ENCODE measurements at places on chromosomes 1 and 21. TPM values are rescaled to one million over a fixed set of nuclear protein-coding genes. Genes with fewer than 3 reads are reported as not detected.

The DPM3 gene
- total RNA-seq = 27.7 TPM

The C1orf87 gene
- total RNA-seq = not detected

The FBLIM1 gene
- 29.9 TPM for total RNA-seq

The TRIM45 gene
- total RNA-seq = 6.7 TPM

The LIN28A gene
- total RNA-seq = 97.3 TPM

The PADI3 gene
- not detected for total RNA-seq

The RUNX3 gene
- total RNA-seq = 0.15 TPM

The NPR1 gene
- total RNA-seq = not detected

The TEX38 gene
- not detected for total RNA-seq

GRCh38 chr1:244874974-244875579 is 10.7 kb upstream of the HNRNPU start:
- no peak for DNase-seq

DNA sequence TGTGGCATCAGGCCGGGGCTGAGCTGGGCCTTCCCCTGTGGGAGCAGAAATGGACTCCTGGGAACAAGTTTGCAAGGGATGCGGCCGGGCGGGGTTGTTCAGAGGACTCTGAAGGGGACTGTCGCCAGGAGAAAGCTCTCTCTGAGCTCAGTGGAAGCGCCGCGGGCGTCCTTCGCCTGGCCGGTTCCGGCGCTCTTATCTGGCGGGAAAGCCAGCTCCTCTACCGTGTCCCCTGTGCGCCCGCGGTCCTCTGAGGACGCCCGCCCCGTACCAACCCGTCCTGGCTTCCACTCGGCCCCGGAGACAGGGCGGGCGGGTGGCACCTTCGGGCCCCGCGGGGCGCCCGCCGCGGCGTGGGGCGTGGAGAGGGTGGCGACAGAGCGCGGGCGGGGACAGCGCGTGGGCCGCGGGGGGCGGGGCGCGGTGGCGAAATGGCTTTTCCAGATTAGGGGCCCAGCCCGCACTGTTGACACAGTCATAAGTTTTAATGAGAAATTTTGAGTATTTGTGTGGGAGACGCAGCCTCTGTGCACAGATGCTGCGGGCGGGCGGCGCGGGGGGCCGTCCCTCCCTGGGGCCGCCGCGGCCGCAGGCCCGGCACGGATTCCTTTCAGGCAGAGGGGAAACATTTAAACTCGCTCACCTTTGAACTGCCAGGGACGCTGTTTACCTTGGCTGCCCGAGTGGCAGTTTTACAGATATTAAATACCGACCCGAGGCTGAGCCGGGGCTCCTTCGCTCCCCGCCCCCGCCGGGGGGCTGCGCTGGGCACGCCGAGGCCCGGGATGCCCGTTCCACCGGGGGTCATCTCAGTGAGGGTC is 70.2 kb downstream of the FOXD2 start:
- DNase-seq = peak; percentile 56

DNA sequence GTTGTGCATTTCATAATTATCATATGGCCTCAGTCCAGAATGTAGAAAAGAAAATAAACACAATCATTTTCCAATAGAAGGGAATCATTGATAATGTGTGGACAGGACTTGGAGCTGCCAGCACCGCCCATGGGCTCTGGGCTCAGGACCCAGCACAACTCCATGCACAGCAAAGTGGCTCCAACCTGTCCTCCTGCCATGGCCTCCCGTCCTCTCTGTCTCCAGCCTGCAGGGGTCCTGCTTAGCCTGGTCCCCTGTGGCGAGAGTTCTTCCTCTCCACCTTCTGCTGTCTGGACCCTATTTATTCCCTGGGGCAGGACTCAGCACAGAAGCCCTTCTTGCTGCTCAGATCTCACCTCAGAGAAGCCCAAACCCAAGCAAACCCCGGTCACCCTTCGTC is 154.1 kb downstream of the CAMTA1 start:
- DNase-seq = no peak

GRCh38 chr1:207959141-207959825 is 48.4 kb upstream of the CD34 start:
- peak; percentile 55 for DNase-seq

GRCh38 chr21:44551340-44551961 is at the start of gene KRTAP10-2:
KRTAP10-2 (minus strand) TSS chr21:44551505; CDS start chr21:44551458, 47 bp downstream.
- no peak for DNase-seq

- DNase-seq = no peak
Measured at GRCh38 chr1:89261926-89262515, 10.6 kb downstream of the GBP5 start.

- no peak for DNase-seq
Measured at GRCh38 chr21:41850085-41850484, 29.1 kb downstream of the PRDM15 start.

- DNase-seq = no peak
Measured at GRCh38 chr1:221347706-221348105, 394.2 kb downstream of the DUSP10 start.

DNA sequence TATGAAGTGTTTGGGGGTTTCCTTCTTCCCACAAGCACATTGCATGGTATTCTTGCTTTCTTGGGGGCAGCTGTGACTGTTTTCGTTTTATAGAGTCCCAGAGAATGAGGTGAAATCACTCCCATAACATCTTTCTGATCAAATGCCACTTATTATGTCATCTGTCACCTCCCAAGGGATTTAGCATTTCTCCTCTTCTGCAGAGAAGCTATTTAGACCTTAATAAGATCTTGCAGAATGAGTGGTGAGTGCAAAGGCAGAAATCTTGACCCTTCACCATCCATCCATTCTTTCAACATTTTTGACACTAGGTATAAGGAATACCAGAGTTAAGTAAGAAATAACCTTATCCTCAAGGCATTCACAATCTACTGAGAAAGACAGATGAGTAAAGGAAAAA is 318.6 kb upstream of the POU3F1 start:
- DNase-seq = no peak

DNA sequence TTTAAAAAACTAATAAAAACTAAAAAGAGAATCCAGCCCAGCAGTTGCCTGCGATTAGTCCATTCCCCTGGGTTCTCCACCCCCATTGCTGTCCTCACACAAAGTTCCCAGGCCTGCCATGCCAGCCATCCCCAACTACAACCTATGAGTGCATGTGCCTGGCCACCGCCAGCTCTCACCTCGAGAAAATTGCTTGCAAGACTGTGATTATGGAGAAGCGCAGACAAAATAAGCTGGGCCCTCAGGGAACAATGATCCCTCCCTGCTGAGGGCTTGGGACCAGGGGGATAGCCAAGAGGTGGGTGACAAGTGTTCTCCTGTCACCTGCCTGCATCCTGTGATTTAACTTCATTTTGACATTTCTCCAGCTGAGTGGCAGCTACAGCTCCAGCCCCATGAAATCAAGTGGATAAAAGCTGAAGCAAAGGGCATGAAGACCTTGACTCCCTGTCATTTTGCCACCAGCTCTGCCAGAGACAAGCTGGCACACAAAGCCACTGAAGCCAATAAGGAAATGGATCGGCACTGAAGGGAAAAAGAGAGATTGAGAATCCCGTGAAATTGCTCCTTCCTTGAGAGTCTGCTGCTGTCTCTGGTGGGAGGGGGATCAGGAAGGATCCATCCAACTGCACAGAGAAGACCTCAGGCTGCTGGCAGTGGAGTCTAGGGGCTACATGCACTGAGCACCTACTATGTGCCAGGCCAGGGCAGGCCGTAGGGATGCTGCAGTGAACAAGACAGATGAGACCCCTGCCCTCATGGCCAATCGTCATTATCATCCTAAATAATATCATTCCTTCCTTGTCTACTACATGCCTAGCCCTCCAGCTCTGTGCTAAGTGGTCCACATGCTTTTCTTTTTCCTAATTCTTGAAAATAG is 40.7 kb downstream of the MATN1 start:
- DNase-seq = no peak

DNA sequence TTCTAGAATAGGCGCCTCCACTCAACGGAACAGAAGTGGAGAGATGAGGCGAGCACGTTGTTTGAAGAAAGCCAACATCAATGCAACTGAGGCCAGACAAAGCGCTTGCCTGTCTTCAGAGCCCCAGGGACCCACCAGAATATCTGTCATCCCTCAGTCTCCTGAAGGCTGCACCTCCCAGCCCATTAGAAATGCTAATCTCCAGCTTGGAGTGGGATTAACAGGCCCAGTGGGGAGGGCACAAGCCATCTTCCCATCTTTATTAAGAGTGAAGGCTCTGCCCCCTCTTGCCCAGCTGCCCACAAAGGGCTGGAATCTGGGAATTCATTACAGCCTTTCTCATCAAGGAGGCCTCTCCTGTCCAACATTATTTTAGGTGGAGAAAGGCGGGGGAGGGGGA is 16.8 kb upstream of the CNTN2 start:
- no peak for DNase-seq

- DNase-seq = no peak
Measured at GRCh38 chr1:151273924-151274466, 8.1 kb upstream of the ZNF687 start.

- peak; percentile 5 for DNase-seq
Measured at GRCh38 chr1:109762821-109763645, 690 bp downstream of the EPS8L3 start.

DNA sequence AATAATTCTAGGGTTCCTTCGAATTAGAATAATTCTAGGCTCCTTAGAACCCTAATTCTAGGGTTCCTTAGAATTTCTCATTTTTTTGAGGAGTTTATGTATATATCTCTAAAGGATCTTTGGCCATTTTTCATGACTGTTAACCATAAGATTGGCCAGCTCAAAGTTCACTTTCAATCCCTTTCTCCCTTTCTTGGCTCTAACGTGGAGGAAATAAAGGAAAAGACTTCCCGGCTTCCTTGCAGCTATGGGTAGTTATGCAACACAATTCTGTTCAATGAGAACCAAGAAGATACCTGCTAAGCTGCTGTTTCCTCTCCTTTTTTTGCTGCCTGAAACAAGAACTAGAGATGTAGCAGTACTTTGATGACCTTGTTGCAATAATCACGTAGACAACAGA is 27.2 kb downstream of the SLC35A3 start:
- DNase-seq = no peak

DNA sequence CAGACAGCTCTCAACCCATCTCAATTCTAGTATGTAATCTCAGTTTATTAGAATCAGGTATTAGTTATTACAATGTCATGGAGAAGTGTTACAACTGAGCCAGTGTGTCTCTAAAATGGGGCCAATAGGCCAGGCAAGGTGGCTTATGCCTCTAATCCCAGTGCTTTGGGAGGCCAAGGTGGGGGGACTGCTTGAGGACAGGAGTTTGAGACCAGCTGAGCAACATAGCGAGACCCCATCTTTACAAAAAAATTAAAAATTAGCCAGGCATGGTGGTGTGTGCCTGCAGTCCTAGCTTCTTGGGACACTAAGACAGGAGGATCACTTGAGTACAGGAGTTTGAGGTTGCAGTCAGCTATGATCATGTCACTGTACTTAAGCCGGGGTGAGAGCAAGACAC is 104.9 kb downstream of the BCAR3 start:
- DNase-seq = no peak

DNA sequence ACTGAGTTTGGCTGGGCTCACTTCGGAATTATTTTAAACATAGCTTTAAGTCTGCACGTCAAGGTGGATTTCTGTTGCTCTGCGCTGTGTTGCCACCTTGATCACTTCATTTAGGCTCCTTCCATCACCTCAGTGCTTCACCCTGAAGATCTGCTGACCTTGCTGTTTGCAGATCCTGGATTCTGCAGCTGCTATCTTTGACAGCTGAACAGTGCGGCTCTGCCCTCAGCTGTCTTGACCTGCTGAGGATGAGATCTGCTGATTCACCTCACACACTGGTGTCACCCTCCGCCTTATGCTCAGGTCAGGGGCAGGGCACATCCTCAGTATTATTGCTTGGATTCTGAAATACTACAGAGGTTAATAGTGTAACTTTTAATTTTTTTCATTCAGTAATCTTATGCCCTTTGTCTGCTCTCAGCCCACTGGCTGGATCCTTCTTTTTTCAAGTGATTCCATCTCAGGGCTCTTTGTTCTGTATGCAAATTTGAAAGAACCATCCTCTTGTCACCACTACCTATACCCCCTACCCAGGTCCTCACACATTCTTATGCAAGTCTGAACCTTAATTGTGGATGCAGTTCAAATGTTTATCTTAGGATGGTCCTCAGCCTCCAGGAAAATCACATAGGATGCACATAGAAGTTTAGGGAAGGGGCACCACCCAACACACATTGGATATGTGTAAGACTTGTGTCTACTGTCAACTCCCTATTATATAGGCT is 364.0 kb downstream of the OLFM3 start:
- DNase-seq = peak; percentile 15

DNA sequence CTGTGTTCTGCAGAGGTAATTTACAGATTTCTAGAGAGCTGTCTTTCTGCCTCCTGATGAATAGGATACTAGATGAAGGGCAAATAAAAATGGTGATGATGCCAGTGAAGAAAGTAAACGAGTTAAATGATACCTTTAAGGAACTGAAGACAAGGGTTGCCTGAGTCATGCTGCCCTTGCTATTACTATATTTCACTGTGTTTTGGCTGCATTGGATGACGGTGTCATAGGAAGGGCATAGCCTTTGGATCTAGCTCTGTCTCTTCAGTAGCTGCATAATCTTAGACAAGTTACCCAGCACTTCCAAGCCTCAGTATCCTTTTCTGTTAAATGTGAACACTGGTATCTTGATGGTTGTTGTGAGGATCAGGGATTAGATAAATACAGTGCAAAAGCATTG is 131.5 kb upstream of the FGGY start:
- DNase-seq = no peak

DNA sequence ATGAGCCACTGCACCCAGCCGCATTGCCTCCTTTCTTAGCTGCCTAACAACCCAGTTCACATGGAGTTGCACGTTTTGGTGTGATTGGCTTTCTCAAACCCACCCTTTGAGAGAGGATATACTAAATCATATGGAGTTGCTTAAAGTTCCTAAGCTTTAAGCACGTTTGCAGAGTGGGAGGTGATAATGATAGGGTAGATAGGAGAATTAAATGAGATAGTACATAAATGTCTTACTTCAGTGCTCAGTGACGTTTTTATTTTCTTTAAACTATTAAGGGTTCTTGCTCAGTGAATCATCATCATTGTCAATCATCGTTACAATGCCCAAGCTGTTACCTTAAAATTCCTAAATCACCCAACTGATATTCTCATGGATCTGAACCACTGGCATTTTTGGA is 2.9 kb upstream of the SH3D21 start:
- DNase-seq = no peak

DNA sequence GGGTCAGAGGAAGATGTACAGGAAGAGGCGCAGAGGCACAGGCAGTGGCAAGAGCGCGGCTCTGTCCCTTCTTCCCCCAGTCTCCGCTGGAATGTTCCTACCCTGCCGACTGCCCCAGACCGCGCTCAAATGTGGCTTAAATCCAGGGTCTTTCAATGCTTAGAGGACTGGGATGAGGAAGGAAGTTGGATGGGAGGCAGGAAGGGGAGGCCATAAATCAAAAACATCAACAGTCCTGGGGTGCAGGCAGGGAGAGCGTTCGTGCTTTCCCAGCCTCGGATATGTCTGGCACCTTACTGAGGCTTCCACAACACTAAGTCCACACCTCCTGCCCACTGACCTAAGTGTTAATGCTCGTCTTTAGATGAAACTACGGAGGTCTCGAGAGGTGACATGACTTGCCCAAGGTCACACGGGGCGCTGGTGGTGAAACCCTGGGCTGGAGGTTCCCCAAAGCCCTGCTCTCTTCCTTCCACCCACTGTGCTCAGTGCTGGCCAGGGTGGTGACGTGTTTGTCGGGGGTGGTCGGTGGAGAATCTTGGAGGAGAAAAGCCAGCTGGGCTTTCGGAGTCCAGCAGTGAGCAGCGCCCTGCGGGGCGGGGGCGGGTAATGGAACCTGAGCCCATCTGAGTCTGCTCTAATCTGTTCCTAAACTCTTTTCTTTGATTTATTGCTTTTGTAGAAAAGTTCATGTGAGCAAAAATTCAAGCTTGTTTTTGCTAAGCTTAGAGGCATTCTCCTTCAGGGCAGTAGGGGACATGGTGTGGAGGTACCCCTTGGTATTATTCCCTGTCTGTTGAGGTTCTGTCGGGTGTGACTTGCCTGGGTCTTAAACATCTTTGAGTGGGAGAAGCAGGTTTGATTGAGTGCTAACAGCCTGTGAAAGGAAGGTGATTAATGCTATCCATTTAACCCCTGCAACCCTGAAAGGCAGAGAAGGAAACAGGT is 708 bp downstream of the CDA start:
- no peak for DNase-seq

Measured in glutamatergic neuron (in vitro differentiated cells).